Right renal pelvis (tissue), 4 donors: ENCODE measurements at places on chromosomes 2 and 18. TPM values are rescaled to one million over a fixed set of nuclear protein-coding genes. Genes with fewer than 3 reads are reported as not detected.

Gene ANTXR1
- 93.7 TPM for polyA plus RNA-seq

Gene CDH19
- 0.74 TPM for polyA plus RNA-seq

Gene TRABD2A
- polyA plus RNA-seq: 0.30 TPM

Gene CDK15
- 1.0 TPM for polyA plus RNA-seq

Gene SULT1C2
- 44.0 TPM for polyA plus RNA-seq

Gene CCBE1
- polyA plus RNA-seq: 29.6 TPM

Gene IL1F10
- not detected for polyA plus RNA-seq

Gene CRYGC
- not detected for polyA plus RNA-seq

Gene CYP27A1
- 44.6 TPM for polyA plus RNA-seq

Gene FZD7
- 68.5 TPM for polyA plus RNA-seq

Gene GORASP2
- 79.4 TPM for polyA plus RNA-seq

Gene TEKT4
- polyA plus RNA-seq: 0.16 TPM

Gene TMEM87B
- 33.3 TPM for polyA plus RNA-seq
